ENCODE measurements at places on chromosomes 4 and X.

DNA sequence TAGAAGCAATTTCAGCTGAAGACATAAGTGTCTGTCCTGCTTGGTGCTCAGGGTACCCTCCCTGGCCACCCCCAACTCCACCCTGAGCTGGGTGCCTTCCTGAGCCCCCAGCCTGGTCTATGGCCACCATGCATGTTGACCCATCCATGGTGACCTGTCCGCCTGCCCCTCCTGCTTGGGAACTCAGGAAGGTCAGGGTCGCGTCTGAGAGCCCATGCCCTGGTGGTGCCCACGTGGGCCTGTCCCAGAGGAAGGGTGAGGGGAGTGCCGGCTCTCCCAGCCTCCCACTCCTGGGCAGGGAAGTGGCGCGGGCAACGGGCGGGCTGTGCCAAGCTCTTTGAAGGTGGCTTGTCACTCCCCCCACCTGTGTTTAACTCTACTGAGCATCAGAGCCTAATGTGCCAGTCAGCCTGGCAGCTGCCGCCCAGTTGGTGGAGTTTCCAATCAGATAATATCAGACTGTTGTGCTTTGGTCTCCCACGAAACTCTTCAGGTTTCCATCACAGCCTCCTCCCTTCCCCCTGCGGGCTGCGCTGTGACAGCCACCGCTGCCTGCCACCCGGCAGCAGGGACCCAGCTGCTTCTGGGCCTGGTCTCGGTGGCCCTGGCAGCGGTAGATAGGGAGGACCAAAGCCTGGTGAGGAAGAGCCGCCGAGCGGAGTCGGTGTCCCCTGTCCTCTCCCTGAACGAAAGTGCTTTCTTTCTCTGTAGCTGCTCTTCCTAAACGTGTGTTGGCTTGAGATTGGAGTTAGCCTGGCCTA lies 4.8 kb downstream of the SH3BP2 start:
- DNase-seq, result no peak
- H3K4me3 ChIP-seq, result peak overlapping the region; percentile 50
- no peaks in the 10 kb centered on the region for H3K27me3 ChIP-seq
- no peaks in the 10 kb centered on the region for H3K36me3 ChIP-seq
- H3K4me1 ChIP-seq, result peaks cover 66% of the 10 kb centered on the region

DNA sequence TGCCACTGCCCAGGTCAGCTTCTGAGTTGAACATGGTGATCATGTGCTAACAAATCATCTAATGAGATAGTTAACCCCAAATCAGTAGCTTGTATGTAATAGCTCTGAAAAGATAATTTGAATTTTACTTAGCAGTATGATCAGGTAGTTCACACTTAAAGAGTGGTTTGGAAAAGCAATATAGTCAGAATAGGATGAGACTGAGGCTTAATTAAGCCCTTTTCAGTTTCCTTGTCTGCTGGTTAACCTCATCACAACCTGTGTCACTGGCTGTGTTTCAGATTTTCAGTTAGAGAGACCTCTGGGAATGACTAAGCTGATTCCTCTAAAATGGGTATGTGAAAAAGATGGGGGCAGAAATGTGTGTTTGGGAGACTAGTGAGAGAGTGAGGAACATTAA lies 38.1 kb downstream of the GPR174 start:
- no peaks in the 10 kb centered on the region for H3K27me3 ChIP-seq
- DNase-seq, result no peak
- peaks cover 53% of the 10 kb centered on the region for H3K4me1 ChIP-seq
- H3K27ac ChIP-seq, result no peak overlapping the region
- H3K36me3 ChIP-seq, result no peaks in the 10 kb centered on the region

- H3K27ac ChIP-seq, result no peak overlapping the region
- no peaks in the 10 kb centered on the region for H3K27me3 ChIP-seq
- no peaks in the 10 kb centered on the region for H3K4me1 ChIP-seq
Observed at GRCh38 chr4:95742872-95743271, 97.0 kb upstream of the PDHA2 start.

DNA sequence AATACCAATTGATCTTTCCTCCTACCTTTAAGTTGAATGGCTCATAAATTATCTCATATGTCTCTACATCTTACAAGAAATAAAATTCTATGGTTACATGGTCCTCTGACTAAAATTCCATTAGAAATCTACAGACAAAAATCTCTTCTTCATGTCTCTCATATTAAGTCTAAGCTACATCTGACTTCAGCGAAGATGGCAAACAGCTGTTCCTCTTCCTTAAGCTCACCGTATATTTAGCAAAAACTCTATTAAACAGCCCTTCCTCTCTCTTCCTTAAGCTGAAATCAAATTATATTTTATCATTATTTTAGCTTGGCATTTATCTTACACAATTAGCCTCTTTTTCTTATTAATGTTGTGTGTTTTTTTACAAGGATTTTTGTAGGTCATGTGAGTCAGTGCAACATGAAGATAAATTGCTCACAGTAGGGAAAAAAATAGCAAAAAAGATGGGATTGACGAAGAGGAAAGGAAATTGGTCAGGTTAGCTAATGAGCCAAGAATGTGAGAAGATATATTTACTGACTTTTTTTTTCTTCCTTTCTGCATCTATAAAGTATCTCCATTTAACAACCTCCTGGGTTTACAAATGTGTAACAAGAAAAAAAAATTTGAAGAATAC lies 2412.8 kb downstream of the ARAP2 start:
- H3K27ac ChIP-seq, result no peak overlapping the region
- no peaks in the 10 kb centered on the region for H3K4me1 ChIP-seq
- no peak for DNase-seq
- H3K4me3 ChIP-seq, result no peak overlapping the region
- H3K27me3 ChIP-seq, result no peaks in the 10 kb centered on the region
- no peaks in the 10 kb centered on the region for H3K36me3 ChIP-seq

GRCh38 chrX:96447161-96447560 lies 237.5 kb upstream of the DIAPH2 start:
- no peaks in the 10 kb centered on the region for H3K27me3 ChIP-seq
- no peak overlapping the region for H3K27ac ChIP-seq
- no peak for DNase-seq
- H3K4me1 ChIP-seq, result no peaks in the 10 kb centered on the region

- no peak for DNase-seq
- H3K27me3 ChIP-seq, result no peaks in the 10 kb centered on the region
- H3K27ac ChIP-seq, result no peak overlapping the region
- peaks cover 32% of the 10 kb centered on the region for H3K36me3 ChIP-seq
- no peak overlapping the region for H3K4me3 ChIP-seq
- no peaks in the 10 kb centered on the region for H3K4me1 ChIP-seq
Observed at GRCh38 chr4:17597517-17597916, 16.9 kb upstream of the MED28 start.

DNA sequence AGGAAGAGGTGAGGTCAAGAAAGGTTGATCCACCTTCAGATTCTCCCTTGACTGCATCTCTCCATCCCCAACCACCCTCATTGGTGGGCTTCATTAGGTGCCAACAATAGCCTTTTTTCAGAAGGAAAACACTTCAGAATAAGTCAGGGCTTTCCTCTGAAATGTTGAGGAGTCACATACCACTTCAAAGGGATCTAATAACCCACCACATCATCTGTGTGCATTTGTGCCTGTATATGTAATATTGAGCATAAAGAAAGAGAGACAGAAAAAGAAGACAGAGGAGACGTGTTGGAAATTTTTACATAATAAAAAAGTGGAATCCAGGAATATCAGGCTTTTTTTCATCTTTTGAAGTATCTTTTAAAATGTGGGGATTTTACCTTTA lies 209.1 kb upstream of the SLC7A11 start:
- H3K27ac ChIP-seq, result no peak overlapping the region
- no peak for DNase-seq
- H3K4me3 ChIP-seq, result no peak overlapping the region
- H3K4me1 ChIP-seq, result no peaks in the 10 kb centered on the region
- H3K27me3 ChIP-seq, result no peaks in the 10 kb centered on the region
- H3K36me3 ChIP-seq, result no peaks in the 10 kb centered on the region

DNA sequence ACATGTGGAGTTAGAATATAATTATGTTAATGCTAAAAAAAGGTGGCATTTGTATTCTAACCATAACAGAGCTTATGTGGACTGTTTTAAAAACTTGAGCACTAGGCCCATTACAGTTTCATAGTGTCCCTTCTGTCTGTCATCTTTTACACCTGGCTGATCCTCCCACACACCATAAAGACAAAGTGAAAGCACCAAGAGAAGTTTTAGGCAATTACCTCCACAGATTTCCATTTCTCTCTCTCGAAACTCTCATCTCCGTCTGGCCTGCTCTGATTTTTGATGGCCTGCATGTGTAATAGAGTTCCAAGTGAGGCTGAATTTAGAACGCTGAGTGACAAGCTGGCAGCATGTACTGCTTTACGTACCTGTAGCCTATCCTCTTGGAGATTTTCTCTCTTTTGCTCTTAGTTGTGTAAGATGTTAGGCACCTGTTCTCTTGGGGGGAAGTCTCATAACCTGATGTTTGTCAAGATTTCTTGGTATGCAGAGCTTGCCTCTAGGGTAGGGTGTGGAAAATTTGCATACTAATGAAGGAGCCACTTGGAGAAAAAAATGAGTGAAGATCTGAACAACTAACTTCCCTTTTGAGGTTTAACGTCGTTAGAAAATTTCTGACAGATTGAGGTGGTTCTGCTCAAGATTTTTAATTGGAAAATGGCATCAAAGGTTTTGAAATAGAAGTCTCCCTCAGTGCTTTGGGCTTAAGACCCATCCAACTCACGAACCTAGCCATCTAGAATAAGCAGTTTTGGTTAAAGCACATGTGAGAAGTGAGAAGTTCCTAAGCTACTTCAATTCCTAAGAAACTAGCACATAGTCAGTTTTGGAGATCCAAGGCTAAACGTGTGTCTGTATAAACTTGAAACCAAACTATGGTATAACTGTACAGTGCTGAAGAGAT lies 57.6 kb upstream of the RAP1GDS1 start:
- H3K4me1 ChIP-seq, result no peaks in the 10 kb centered on the region
- H3K27me3 ChIP-seq, result no peaks in the 10 kb centered on the region
- no peak for DNase-seq
- H3K4me3 ChIP-seq, result no peak overlapping the region

DNA sequence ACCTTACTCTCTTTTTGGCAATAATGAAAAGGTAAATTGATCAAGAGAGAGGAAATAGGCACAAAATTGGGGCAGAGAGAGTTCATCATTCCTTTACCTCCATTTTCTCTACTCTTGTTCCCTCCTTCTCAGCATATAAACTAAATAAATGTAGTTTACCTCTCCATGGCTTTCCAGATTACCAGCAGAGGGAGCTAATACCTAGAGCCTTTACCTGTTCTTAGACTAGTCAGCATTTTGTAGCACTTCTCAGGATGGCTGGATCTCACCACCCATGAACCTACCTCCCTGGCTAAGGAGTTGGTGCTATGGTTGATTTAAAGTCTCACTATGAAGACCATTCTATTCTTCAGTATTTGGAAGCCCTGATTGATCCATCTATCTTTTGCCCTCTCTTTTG lies 15.7 kb downstream of the OFD1 start:
- no peak overlapping the region for H3K4me3 ChIP-seq
- no peaks in the 10 kb centered on the region for H3K27me3 ChIP-seq
- H3K36me3 ChIP-seq, result peaks cover 5% of the 10 kb centered on the region

- no peaks in the 10 kb centered on the region for H3K27me3 ChIP-seq
- H3K27ac ChIP-seq, result no peak overlapping the region
- no peak overlapping the region for H3K4me3 ChIP-seq
- no peak for DNase-seq
- H3K4me1 ChIP-seq, result no peaks in the 10 kb centered on the region
Observed at GRCh38 chr4:48187813-48188212, 53.8 kb upstream of the TXK start.

DNA sequence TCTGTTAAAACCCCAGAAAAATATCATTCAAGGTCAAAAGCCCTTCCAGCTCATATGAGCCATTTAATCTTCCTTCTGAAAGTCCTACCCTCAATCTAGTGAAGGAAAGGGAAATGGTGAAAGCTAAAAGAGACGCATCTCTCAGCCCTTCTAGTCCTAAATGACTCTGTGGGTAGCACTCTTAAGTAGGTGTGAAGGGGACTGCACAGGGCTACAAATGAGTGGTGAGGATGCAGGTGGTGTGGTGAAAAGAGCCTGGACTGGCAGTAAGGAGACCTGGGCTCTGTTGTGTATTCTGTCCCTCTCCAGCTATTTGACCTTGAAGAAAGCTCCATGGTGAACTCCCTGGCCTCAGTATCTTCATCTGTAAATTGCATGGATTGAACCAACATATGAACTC lies 671.8 kb upstream of the DIPK2B start:
- H3K27ac ChIP-seq, result no peak overlapping the region
- no peak for DNase-seq
- no peaks in the 10 kb centered on the region for H3K27me3 ChIP-seq
- H3K4me3 ChIP-seq, result no peak overlapping the region

- no peaks in the 10 kb centered on the region for H3K27me3 ChIP-seq
- no peak for DNase-seq
- no peaks in the 10 kb centered on the region for H3K36me3 ChIP-seq
- no peaks in the 10 kb centered on the region for H3K4me1 ChIP-seq
Observed at GRCh38 chr4:85113706-85114105, 147.2 kb upstream of the WDFY3 start.

GRCh38 chr4:101183666-101184373 lies 163.5 kb downstream of the PPP3CA start:
- no peaks in the 10 kb centered on the region for H3K4me1 ChIP-seq
- no peaks in the 10 kb centered on the region for H3K36me3 ChIP-seq
- H3K27me3 ChIP-seq, result no peaks in the 10 kb centered on the region
- DNase-seq, result no peak
- H3K27ac ChIP-seq, result no peak overlapping the region

GRCh38 chr4:124111411-124111810 lies 601.1 kb downstream of the ANKRD50 start:
- no peak overlapping the region for H3K4me3 ChIP-seq
- no peak overlapping the region for H3K27ac ChIP-seq
- DNase-seq, result no peak

GRCh38 chr4:184503869-184504300 lies 29.5 kb upstream of the IRF2 start:
- no peak for DNase-seq
- H3K4me1 ChIP-seq, result peaks cover 17% of the 10 kb centered on the region
- no peaks in the 10 kb centered on the region for H3K27me3 ChIP-seq

- H3K27me3 ChIP-seq, result no peaks in the 10 kb centered on the region
- no peaks in the 10 kb centered on the region for H3K36me3 ChIP-seq
- H3K27ac ChIP-seq, result no peak overlapping the region
- no peaks in the 10 kb centered on the region for H3K4me1 ChIP-seq
Observed at GRCh38 chr4:3658530-3658913, 107.7 kb upstream of the ADRA2C start.

DNA sequence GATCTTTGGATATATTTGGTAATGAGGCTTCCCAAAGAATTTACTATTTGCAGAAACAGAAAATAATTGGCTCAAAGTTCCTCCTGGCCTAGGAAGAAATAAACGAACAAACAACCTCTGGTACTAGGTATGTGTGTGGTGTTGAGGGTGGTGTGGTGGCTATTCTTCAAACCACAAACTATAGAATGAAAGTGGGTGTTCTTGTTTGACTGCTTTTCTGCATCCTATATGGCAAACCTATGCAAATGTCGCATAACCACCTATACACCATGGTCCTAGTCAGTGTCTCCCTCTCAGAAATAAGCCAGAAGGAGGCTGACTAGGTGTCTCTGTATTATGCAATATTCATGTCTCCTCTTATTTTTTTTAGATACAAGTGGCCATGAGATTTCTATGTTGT lies 106.6 kb upstream of the PCDH18 start:
- no peak overlapping the region for H3K4me3 ChIP-seq
- DNase-seq, result no peak
- H3K27me3 ChIP-seq, result no peaks in the 10 kb centered on the region

GRCh38 chr4:10758906-10759305 lies 74.3 kb upstream of the CLNK start:
- H3K27me3 ChIP-seq, result no peaks in the 10 kb centered on the region
- H3K36me3 ChIP-seq, result no peaks in the 10 kb centered on the region
- no peak for DNase-seq
- no peak overlapping the region for H3K27ac ChIP-seq

- peak; percentile 41 for DNase-seq
- H3K36me3 ChIP-seq, result no peaks in the 10 kb centered on the region
- no peaks in the 10 kb centered on the region for H3K27me3 ChIP-seq
- no peak overlapping the region for H3K4me3 ChIP-seq
- H3K27ac ChIP-seq, result no peak overlapping the region
Observed at GRCh38 chr4:80215449-80216052, 18.2 kb downstream of the PRDM8 start.

Data from CD8-positive, alpha-beta memory T cell (primary cell).